ENCODE measurements at places on chromosomes 6 and 20. TPM values are rescaled to one million over a fixed set of nuclear protein-coding genes. Genes with fewer than 3 reads are reported as not detected.

The OTOR gene
- total RNA-seq: not detected

The C6orf141 gene
- total RNA-seq: 1.1 TPM

The BCAS1 gene
- not detected for total RNA-seq

The FAM83C gene
- not detected for total RNA-seq

The ADIG gene
- not detected for total RNA-seq

The TINAG gene
- total RNA-seq: not detected

The IL17A gene
- total RNA-seq: not detected

Data from MG63 (cell line).